Globus pallidus (tissue), 1 donor: ENCODE measurements at places on chromosomes 2 and 18.

GRCh38 chr18:39772155-39772919, 2182.7 kb upstream of the PIK3C3 start:
- DNase-seq = no peak

DNA sequence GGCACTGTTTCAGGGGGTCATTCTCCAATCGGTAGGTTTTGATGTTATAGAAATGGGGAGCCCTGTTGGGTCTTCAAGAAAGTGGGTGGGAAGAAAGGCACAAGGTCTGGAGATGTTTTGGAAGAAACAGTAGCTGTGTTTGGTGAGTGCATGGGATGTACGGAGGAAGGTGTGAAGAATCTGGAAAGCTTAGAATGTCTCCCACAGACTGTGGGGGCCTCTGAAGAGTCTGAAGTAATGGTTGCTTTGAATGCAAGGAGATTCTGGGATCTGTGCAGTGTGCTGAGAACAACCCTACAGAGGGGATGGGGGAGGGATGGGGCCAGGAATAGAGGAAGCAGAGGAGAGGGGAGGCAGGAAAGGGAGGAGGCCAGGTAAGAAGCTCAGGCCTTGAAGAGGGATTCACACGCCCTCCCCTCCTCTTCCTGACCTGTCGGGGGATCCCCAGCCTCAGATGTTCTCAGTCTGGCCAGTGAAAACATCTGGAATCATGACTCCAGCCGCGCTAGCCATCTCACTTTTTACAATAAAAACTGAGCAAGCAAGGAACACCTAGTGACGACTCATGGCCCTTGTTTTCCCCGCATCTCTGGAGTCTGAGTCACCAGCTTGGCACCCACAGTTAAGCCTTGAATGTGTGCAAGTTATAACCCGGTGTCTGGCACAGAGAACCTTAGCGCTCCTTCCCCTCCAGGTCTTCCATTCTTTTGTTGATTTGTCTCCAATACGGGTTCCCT, 74.2 kb downstream of the SH3BP4 start:
- DNase-seq = no peak

DNA sequence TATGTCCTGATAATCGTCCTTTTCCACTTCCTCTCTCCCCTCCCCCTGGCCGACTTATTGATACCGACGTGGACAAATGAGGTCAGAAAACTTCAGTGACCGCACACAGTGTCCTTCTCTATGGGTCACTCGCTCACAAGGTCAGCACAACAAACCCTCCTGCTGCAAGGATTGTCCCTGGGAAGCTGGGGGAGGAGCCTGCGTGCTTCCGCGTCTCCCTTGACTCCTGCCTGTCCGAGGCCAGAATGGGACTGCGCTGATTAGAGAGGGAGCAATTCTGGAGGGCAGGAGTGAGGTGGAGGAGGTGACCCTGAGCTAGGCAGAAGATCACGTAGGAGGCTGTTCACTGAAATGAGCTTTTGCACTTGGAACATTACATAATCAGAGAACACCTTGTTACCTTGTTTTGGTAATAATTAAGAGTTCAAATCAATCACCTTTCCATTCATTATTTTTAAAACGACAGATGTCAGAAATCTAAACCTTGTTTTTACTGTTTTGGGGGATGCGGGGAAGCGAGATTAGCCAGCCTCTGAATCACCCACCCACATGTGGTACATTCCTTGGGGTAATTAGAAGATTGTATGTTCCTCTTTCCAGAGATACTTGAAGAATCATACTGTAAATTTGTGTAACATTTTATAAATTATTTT, 70.6 kb downstream of the CTAGE1 start:
- DNase-seq = no peak

DNA sequence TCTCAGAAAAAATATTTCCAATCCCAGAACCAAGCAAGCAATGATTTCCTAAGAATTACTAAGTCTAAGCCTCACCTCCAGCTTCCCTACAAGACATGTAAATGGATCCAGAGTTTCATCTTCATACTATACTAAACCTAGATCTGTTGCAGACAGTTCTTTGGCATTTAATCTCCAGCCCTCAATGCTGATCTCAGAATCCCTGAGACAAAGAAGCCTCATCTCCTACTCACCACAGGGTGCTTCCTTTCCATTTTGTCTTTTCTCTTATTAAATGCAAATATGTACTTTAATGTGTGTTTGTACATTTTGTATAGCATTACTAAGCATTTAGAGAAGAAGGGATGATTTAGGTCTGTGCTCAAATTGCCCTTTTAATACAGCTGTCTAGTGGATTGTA, 954.9 kb downstream of the TDRD15 start:
- DNase-seq = no peak

DNA sequence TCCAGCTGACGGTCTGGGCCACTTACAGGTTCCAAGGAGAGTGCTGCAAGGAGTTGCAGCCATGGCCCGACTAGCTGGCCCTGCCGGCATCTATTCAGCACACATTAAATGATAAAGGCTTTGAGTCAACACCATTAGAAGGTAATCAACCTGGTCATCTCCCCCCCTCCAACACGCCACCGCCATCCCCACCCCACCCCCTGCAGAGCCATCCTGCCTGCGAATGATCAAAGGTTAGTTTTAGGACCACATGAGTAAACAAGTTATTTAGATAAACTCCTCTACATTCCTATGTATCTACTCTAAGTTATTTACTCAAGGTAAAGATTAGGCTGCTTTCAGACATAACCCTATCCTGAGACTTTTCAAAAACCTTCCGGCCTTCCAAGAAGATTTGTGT, 349.3 kb upstream of the SLC39A10 start:
- DNase-seq = no peak
